ENCODE measurements at places on chromosomes 13 and 19. TPM values are rescaled to one million over a fixed set of nuclear protein-coding genes. Genes with fewer than 3 reads are reported as not detected.

The FGF14 gene
- total RNA-seq, result under 0.01 TPM

The SIRT6 gene
- total RNA-seq, result 12.0 TPM

The ATCAY gene
- total RNA-seq, result not detected

The SLAIN1 gene
- total RNA-seq, result not detected

The TNFRSF19 gene
- total RNA-seq, result 5.4 TPM

The KLHL1 gene
- not detected for total RNA-seq

The DIAPH3 gene
- total RNA-seq, result 9.5 TPM

The SEMA6B gene
- not detected for total RNA-seq

The SPACA4 gene
- total RNA-seq, result not detected

The RNF225 gene
- not detected for total RNA-seq

- DNase-seq, result no peak
Observed at GRCh38 chr19:58479736-58480480, 3.8 kb downstream of the ZNF446 start.

- peak; percentile 41 for DNase-seq
Observed at GRCh38 chr19:12623361-12624031, 12.8 kb downstream of the ZNF791 start.

- DNase-seq, result no peak
Observed at GRCh38 chr13:78910147-78910546, 251.2 kb upstream of the OBI1 start.

GRCh38 chr19:7636691-7637373 lies at the start of gene STXBP2:
STXBP2 (plus strand) TSS chr19:7637110; CDS start chr19:7637150, 40 bp downstream.
- peak; percentile 25 for DNase-seq

GRCh38 chr19:35206379-35206778 lies 22.2 kb downstream of the FAM187B start:
- no peak for DNase-seq

DNA sequence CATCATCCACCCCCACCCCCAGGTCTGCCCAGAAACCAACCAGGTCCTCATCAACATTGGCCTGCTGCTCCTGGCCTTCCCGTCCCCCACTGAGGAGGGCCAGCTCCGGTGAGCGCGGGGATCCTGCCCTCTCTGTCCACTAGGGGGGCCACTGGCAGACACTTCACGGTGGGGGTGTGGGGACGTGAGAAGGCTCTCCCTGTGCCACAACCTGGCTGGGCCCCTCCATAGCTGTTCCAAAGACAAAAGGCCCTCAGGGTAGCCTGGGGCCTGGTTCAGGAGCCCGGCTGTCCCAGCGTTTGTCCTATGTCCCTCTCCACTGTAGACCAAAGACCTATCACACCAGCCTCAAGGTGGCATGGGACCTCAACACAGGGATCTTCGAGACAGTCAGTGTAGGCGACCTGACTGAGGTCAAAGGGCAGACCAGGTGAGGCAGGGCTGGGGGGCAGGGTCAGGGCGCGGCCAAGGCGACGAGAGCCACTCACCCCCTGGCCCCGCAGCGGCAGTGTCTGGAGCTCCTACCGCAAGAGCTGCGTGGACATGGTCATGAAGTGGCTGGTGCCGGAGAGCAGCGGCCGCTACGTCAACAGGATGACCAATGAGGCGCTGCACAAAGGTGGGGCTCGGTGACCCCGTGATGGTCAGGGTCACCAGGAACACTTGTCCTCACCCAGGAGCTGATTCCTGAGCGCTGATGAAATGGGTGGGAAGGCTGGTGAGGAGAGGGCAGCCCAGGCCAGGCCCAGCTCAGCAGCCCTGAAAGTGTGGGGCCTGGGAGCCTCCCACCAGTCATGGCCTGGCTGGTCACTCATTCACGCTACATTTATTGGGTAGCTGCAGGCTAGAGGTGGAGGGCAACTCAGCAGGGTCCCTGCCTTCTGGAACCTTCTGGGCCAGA lies 7.9 kb downstream of the DCAF15 start:
- DNase-seq, result peak; percentile 40

DNA sequence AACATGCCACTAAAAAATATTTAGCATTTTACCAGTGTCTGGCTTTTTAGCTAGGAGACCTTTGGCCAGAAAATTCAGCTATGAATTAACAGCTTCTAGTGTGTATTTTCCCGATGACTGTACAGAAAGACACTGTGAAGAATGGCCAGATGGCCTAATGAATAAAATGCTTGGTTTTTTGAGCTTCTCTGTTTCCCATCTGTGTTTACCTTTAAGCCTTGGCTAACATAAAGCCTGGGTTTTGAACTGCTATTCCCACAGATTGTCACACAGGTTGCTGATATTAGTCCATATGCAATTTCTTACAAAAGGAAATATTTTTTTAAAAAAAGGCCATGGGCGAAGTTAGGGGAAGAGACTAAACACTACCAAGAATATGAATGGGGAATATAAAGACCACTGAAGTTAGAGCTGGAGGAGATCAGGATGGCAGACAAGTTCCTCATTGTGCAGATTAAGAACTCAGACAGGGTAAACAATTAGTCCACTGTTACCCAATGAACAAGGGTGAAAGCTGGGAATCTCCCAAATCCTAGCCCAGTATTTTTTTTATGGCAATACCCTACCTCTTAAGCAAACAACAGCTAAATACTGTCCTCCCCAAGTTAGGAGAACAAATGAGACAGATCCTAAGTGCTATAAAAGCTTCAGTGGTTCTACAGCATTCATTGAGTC lies 95.1 kb downstream of the DCT start:
- no peak for DNase-seq

DNA sequence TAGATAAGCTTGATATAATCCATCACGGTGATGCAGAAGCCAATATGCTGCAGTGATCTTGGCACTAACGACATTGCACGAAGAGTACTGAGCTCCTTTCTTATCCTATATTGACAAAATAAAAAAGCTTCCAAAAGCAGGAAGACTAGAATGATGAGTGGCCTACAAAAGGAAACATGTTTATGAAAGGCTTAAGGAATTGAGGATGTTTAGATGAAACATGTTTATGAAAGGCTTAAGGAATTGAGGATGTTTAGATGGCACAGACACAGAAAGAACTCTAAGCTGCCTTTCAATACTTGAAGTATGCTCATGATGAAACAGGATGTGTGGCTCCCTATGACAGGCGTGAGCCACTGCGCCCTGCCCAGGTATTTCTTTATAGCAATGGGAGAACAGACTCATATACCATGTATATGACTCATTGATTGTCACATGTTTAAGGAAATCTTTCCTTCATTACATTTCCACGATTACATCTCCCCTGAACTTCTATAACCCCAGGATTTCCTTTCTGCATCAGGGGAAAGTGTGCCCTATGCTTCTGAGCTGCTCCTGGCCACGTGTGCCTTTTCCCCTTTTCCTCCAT lies 690.8 kb upstream of the ARGLU1 start:
- DNase-seq, result peak; percentile 32

DNA sequence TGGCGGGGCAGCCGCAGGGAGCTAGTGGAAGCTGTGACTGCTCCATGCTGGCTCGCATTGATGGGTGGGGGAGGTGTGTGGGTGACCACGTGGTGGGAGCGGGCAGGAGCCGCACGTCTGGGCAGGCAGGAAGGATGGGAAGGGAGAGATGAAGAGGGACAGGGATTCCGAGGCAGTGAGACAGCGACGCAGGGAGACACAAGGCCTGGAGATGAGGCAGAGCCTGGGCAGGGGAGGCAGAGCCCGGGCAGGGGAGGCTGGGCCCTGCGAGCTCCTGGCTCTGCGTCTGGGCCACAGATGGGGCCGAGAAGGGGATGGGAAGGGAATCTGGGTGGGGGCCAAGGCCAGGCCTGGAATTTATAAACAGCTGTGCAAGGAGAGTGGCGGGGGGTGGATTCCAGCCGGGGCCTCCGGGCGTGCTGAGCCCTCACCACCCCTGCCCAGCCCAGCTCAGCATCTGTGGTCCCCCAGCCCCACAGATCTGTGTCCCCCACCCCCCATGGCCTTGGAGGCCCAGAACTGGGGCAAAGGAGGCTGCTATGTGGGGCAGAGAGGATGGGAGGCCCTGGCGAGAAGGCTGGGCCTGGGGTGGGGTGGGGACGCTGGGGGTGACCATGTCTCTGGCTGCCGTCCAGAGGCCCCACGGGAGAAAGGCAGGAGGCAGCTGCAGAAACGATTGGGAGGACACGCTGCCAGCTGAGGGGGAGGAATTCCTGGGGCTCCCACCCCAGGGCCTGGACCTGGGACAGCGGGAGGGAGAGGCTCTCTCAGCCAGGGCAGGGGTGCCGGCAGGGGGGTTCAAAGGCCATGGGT lies 6.0 kb downstream of the EHD2 start:
- peak; percentile 99 for DNase-seq

DNA sequence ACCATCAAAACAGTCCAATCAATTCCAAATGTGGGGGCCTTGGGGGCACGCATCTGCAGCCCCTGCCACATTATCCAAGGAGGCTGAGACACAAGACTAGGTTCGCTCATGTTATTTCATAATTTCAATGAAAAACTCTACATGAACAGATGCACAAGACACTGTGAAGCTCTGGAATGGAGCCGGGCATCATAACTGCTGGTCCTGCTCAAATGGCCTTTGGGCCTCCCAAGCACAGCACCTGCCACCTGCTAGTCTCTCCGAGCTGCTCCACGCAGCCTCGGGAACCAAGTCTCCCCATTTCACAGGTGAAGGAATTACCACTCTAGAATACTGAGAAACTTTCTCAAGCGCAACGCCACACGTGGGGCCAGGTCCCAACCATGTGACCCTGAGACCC lies 16.9 kb downstream of the CARS2 start:
- DNase-seq, result no peak

Measured in GM23248 (cell line).